ENCODE measurements at places on chromosomes 12 and 14. TPM values are rescaled to one million over a fixed set of nuclear protein-coding genes. Genes with fewer than 3 reads are reported as not detected.

FAM181A gene
- not detected for total RNA-seq

PTPRR gene
- not detected for total RNA-seq

NTF3 gene
- total RNA-seq = not detected

DTX1 gene
- 2.5 TPM for total RNA-seq

PAX9 gene
- not detected for total RNA-seq

EIF2S3B gene
- total RNA-seq = 0.29 TPM

DBX2 gene
- not detected for total RNA-seq

LYZ gene
- not detected for total RNA-seq

HEBP1 gene
- total RNA-seq = 79.5 TPM

RTN1 gene
- total RNA-seq = 0.12 TPM

KRT8 gene
- 9.6 TPM for total RNA-seq

SEL1L gene
- 46.0 TPM for total RNA-seq

GPR135 gene
- 2.2 TPM for total RNA-seq

FCF1 gene
- total RNA-seq = 34.5 TPM

GALNT6 gene
- 4.8 TPM for total RNA-seq

EML1 gene
- total RNA-seq = 19.1 TPM

OTX2 gene
- not detected for total RNA-seq

ATG2B gene
- total RNA-seq = 10.2 TPM

MMP14 gene
- total RNA-seq = 410 TPM

TXNRD1 gene
- 478 TPM for total RNA-seq

GZMB gene
- total RNA-seq = not detected

IFNG-AS1 gene
- total RNA-seq = not detected

AMDHD1 gene
- not detected for total RNA-seq

ACOT4 gene
- total RNA-seq = 0.69 TPM

GNB3 gene
- total RNA-seq = 0.20 TPM

KLHL33 gene
- total RNA-seq = not detected

DEPDC4 gene
- not detected for total RNA-seq

PIP4K2C gene
- 10.4 TPM for total RNA-seq

KRT6C gene
- total RNA-seq = not detected

Measured in cardiac ventricle fibroblast (primary cell).